Spinal cord (tissue), 10 donors: ENCODE measurements at places on chromosomes 5 and 9.

GRCh38 chr5:59763541-59763940 lies 130.0 kb downstream of the PDE4D start:
- H3K27ac ChIP-seq = no peak overlapping the region
- no peak for DNase-seq
- H3K36me3 ChIP-seq = no peaks in the 10 kb centered on the region
- peaks cover 5% of the 10 kb centered on the region for H3K4me1 ChIP-seq

DNA sequence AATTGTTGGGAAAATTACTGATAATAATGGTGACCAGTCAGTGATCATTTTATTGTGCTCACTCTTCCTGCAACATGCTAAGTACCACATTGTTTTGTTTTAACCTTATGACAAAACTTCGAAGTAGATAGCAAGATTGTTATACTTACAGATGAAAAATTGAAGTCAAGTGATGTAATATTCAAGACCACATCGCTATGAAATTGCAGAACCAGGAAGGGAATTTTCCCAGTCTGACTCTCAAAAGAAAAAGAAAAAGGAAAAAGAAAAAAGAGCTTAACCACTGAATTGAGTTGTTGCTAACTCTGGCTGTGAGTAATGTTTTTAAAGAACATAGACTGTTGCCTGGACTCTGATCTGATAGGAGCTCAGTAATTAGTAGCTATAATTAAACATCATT lies 170.6 kb upstream of the HAPLN1 start:
- no peaks in the 10 kb centered on the region for H3K36me3 ChIP-seq
- no peak overlapping the region for H3K27ac ChIP-seq
- no peak overlapping the region for H3K4me3 ChIP-seq
- H3K27me3 ChIP-seq = no peaks in the 10 kb centered on the region

GRCh38 chr9:129223551-129224208 lies 45.6 kb upstream of the IER5L start:
- H3K4me3 ChIP-seq = no peak overlapping the region
- no peak overlapping the region for H3K27ac ChIP-seq
- H3K27me3 ChIP-seq = no peaks in the 10 kb centered on the region

- DNase-seq = no peak
- H3K4me1 ChIP-seq = peaks cover 3% of the 10 kb centered on the region
- H3K27ac ChIP-seq = no peak overlapping the region
- no peaks in the 10 kb centered on the region for H3K36me3 ChIP-seq
- no peaks in the 10 kb centered on the region for H3K27me3 ChIP-seq
- no peak overlapping the region for H3K4me3 ChIP-seq
Measured at GRCh38 chr9:124054582-124055227, 43.1 kb downstream of the LHX2 start.
